ENCODE measurements at places on chromosomes 12 and 14.

DNA sequence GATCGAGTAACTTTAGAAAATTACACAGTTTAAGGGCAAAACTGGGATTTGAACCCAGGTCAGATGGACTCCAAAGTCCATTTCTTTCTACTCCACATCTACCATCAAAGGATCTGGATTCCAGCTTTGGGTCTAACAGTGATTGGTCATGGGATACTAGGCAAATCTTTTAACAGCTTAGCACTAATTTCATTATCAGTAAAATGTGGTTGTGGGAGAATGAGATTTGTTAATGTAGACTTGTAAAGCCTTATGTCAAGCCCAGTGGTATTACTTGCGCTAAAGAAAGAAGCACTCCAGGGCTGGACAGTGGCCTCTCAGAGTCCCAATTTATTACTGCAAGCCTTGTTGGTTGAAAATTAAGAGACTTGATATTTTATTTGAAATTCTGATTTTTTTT lies 65.2 kb upstream of the MANSC4 start:
- H3K27me3 ChIP-seq, result no peaks in the 10 kb centered on the region
- DNase-seq, result no peak
- no peaks in the 10 kb centered on the region for H3K4me1 ChIP-seq
- H3K36me3 ChIP-seq, result no peaks in the 10 kb centered on the region

DNA sequence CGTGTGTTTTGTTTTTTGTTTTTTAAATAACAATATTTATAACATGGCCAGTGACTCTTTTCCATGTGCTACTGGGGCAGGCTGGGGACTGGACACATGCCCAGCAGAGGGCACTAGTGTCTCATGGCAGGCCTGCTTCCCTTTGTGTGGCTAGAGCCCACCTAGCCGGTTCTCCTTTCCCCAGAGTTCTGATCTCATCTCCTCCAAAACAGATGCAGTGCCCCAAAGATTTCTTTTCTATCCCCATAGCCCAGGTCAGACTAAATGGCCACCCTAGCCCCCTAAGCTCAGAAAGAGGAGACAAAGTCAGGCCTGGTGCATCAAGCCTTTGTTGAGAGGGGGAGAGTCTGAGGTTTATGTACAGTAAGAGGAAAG lies 21.2 kb downstream of the PRPF40B start:
- H3K4me1 ChIP-seq, result no peaks in the 10 kb centered on the region
- no peaks in the 10 kb centered on the region for H3K27me3 ChIP-seq
- H3K27ac ChIP-seq, result no peak overlapping the region

DNA sequence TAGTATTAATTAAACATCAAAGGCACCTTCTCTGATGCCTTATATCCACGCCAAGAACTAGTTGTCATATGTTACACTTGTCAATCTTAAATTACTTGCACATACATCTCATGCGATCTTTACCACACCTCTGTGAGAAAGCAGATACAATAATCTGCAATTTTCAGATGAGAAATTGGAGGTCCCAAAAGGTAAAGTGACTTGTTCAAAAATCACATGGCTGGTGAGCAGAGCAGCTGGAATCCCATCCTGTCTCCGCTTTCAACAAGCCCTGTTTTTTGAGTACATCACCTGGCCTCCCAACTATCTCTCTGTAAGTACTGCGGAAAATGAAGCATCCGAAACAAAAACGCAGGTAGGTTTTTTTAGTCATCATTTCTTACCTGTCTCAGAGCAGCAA lies 203.4 kb upstream of the FOXN3 start:
- no peak overlapping the region for H3K4me3 ChIP-seq
- no peaks in the 10 kb centered on the region for H3K27me3 ChIP-seq

DNA sequence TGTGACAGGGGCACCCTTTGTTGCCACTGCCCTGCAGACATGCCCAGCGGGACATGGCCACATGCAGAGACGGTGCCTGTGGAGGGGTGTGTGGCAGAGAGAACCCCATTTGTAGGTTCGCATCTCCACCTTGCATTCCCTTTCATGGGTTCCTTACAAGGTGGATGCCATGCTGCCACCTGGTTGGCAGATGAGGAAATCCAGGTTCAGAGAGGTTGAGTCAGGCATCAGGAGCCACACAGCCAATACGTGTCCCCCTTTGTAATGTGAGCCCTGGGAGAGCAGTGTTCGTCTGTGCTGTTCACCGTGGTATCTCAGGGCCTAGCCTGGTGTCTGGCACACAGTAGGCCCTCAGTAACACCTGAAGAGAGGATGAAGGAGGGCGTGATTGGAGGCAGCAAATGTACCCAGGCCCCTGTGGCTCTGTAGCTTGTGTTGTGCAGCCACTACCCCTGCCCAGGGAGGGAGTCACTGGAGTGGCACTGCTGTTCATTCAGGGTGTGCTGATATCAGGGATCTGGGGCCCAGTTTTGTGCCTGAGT lies 9.1 kb downstream of the SH2B3 start:
- H3K27ac ChIP-seq, result no peak overlapping the region
- peaks cover 15% of the 10 kb centered on the region for H3K4me1 ChIP-seq

- H3K36me3 ChIP-seq, result no peaks in the 10 kb centered on the region
- no peak for DNase-seq
- peaks cover 7% of the 10 kb centered on the region for H3K4me1 ChIP-seq
- no peak overlapping the region for H3K27ac ChIP-seq
These were observed 95.9 kb downstream of the SETD3 start for GRCh38 chr14:99384450-99385417.

GRCh38 chr14:91155626-91156089 lies 41.8 kb downstream of the DGLUCY start:
- no peak overlapping the region for H3K4me3 ChIP-seq
- peaks cover 5% of the 10 kb centered on the region for H3K36me3 ChIP-seq
- no peaks in the 10 kb centered on the region for H3K27me3 ChIP-seq
- no peak for DNase-seq

- no peaks in the 10 kb centered on the region for H3K36me3 ChIP-seq
- H3K27ac ChIP-seq, result no peak overlapping the region
- no peaks in the 10 kb centered on the region for H3K27me3 ChIP-seq
- DNase-seq, result no peak
These were observed 53.9 kb downstream of the EMP1 start for GRCh38 chr12:13250416-13250815.

DNA sequence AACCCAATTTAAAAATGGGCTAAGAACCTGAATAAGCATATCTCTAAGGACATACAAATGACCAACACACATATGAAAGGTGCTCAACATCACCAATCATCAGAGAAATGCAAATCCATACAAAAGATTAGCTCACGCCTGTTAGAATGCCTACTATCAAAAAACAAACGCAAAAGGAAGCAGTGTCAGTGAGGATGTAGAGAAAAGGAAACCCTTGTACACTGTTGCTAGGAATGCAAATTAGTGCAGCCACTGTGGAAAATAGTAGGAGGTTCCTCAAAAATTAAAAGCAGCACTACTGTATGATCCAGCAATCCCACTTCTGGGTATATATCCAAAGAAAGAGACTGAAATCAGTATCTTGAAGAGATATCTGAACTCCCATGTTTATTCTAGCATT lies 133.0 kb downstream of the CPNE8 start:
- H3K27ac ChIP-seq, result no peak overlapping the region
- DNase-seq, result no peak
- no peaks in the 10 kb centered on the region for H3K36me3 ChIP-seq
- H3K4me1 ChIP-seq, result no peaks in the 10 kb centered on the region
- H3K4me3 ChIP-seq, result no peak overlapping the region

Data from iPS DF 6.9 (cell line).